Fibroblast of the aortic adventitia (primary cell): ENCODE measurements at places on chromosomes 1 and 21. TPM values are rescaled to one million over a fixed set of nuclear protein-coding genes. Genes with fewer than 3 reads are reported as not detected.

- DNase-seq, result no peak
Observed at GRCh38 chr1:43949678-43950077, 2.9 kb downstream of the IPO13 start.

- DNase-seq, result no peak
Observed at GRCh38 chr1:156866249-156866909, 5.7 kb downstream of the NTRK1 start.

GPBP1L1 gene
- total RNA-seq, result 119 and 143 TPM in 2 replicates

GRCh38 chr21:20883408-20883800 lies 114.8 kb upstream of the NCAM2 start:
- no peak for DNase-seq

HHIPL2 gene
- total RNA-seq, result 0.18 TPM in 1 of 2 replicates, not detected in the other

GJA4 gene
- not detected in 2 replicates for total RNA-seq
